ENCODE measurements at places on chromosomes 3 and 15.

GRCh38 chr3:72789786-72790185, 58.5 kb downstream of the SHQ1 start:
- DNase-seq = no peak

- no peak for DNase-seq
These were observed 705 bp upstream of the TFRC start for GRCh38 chr3:196082619-196082971.

GRCh38 chr3:63912768-63913588, 795 bp upstream of the SCAANT1 start:
- peak; percentile 10 for DNase-seq

DNA sequence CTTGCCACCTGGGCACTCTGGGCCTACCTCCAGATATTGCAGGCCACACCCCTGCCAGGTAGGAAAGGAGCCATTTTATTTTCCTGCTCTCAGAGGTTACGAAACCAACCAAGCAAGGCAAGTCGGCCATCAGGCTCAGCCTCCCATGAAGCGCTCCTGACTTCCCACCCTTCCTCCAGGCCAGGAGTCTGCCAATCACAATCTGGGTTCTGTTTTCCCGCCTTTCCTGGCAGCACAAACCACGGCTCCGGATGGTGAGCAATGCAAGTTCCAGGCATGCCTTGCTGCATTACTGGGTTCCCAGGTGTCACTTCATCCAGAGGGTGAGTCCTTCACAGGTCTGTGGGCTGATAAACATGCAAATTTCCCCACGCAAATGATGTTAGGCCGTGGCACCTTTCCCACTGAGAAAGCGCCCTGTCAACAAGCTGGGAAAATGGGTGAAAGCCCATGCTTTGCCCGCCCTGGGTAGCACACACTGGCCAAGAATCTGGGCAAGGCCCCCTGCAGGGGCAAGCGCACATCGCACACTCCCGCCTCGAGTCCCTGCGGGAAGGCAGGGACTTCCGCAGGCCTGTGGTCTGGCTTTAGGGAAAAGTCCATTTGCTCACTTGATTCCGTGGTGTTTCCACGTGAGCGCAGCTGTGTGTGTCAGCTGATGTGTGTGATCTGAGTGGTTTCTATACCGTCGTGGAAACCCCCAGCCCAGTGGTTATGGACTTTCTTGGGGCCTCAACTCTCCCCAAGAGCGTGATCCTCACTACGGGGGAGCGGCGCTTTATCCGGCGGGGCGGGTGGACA, 61.6 kb upstream of the RYK start:
- DNase-seq = no peak
